Aorta (tissue), 5 donors: ENCODE measurements at places on chromosomes 7 and 10. TPM values are rescaled to one million over a fixed set of nuclear protein-coding genes. Genes with fewer than 3 reads are reported as not detected.

Gene CLRN3
- total RNA-seq = not detected

Gene EN2
- total RNA-seq = not detected

Gene TUBB8
- total RNA-seq = not detected

Gene HKDC1
- total RNA-seq = not detected

Gene ZNF804B
- not detected for total RNA-seq

Gene MACC1
- total RNA-seq = 1.7 TPM

Gene GJD4
- total RNA-seq = not detected

Gene MRLN
- 0.65 TPM for total RNA-seq

Gene OR2A1
- total RNA-seq = 0.16 TPM

GRCh38 chr7:112987171-112987570, 99.5 kb downstream of the GPR85 start:
- DNase-seq = no peak
- H3K36me3 ChIP-seq = no peaks in the 10 kb centered on the region
- no peaks in the 10 kb centered on the region for H3K27me3 ChIP-seq
- no peak overlapping the region for H3K27ac ChIP-seq
- H3K4me1 ChIP-seq = no peaks in the 10 kb centered on the region

GRCh38 chr7:99461221-99461620, 4.7 kb downstream of the ATP5MF start:
- DNase-seq = no peak
- no peaks in the 10 kb centered on the region for H3K36me3 ChIP-seq
- H3K27ac ChIP-seq = no peak overlapping the region
- H3K4me1 ChIP-seq = no peaks in the 10 kb centered on the region
- H3K27me3 ChIP-seq = no peaks in the 10 kb centered on the region

DNA sequence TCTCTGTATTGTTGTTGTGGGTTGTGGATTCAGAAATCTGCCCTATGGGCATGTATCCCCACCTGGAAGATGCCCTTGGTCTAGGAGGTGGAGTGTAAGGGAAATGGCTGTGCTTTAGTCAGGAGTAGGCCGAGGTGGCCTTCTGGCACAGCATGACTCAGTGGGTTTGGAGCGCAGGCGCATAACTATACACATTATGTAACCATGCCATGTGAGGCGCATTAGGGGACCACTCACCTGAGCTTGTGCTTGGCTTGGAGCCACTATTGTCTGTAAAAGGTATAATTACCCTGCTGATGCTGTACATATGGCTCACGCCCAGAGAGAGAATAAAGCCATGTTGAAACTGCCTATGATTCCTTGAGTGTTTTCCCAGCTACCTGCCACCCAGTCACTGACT, 20.6 kb upstream of the ADAMTS14 start:
- no peaks in the 10 kb centered on the region for H3K27me3 ChIP-seq
- no peak overlapping the region for H3K4me3 ChIP-seq
- peaks cover 3% of the 10 kb centered on the region for H3K4me1 ChIP-seq
- H3K36me3 ChIP-seq = no peaks in the 10 kb centered on the region
- DNase-seq = no peak
- no peak overlapping the region for H3K27ac ChIP-seq

DNA sequence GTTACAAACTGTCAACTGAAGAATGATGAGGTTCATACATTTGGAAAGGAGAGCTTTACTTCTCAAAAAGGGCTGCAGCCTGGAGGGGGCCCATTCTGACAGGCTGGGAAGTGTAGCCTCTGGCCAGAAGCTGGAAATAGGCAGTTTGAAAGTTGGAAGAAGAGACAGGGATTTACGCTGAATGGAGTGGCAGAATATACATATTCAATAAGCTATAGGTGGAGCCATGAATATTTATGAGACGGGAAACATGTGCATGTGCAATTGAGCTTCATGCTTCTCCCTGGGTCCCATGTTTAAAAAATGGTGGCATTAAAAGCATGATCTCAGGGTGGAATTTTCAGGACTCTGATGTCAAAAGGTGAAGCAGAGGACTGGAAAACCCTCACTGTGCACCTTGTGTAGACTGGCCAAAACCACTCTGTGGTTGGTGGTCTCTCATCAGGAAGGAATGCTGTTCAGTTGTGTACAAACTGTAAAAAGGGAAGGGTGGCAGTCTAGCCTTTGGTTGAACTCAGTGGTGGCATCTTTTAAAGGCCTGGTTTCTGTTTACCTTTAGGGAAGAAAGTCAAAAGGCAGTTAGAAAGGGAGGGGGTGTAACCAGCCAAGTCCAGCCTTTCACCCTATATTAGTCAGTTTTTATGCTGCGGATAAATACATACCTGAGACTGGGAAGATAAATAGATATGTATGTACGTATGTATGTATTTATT, 7.2 kb upstream of the ACTR3B start:
- DNase-seq = no peak
- H3K4me1 ChIP-seq = no peaks in the 10 kb centered on the region
- no peak overlapping the region for H3K27ac ChIP-seq
- no peak overlapping the region for H3K4me3 ChIP-seq

GRCh38 chr10:101934686-101935305, 91.2 kb upstream of the KCNIP2 start:
- H3K4me3 ChIP-seq = no peak overlapping the region
- H3K36me3 ChIP-seq = no peaks in the 10 kb centered on the region
- H3K4me1 ChIP-seq = peaks cover 8% of the 10 kb centered on the region

GRCh38 chr7:158324397-158325360, 262.9 kb downstream of the PTPRN2 start:
- H3K4me1 ChIP-seq = no peaks in the 10 kb centered on the region
- H3K4me3 ChIP-seq = no peak overlapping the region
- no peaks in the 10 kb centered on the region for H3K36me3 ChIP-seq
- DNase-seq = no peak

DNA sequence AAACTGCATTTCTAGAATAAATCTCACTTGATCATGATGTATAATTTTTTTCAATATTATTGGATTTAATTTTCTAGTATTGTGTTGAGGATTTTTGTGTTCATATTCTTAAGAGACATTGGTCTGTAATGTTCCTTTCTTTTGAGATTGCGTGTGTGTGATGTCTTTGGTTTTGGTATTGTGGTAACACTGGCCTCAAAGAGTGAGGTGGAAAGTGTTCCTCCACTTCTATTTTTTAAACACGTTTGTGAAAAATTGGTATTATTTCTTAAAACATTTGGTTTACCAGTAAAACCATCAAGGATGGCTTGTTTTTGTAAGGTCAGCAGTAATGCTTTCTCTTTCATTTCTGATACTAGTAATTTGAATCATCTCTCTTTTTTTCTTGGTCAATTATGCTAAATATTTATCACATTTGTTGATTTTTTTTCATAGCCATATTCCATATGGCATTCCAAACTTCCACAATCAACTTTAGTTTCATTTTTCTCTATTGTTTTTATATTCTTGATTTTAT, 290.2 kb upstream of the CDC14C start:
- no peak overlapping the region for H3K27ac ChIP-seq
- H3K27me3 ChIP-seq = no peaks in the 10 kb centered on the region
- H3K36me3 ChIP-seq = no peaks in the 10 kb centered on the region
- no peak for DNase-seq

- no peaks in the 10 kb centered on the region for H3K36me3 ChIP-seq
- H3K27me3 ChIP-seq = no peaks in the 10 kb centered on the region
- H3K27ac ChIP-seq = no peak overlapping the region
Measured at GRCh38 chr10:32245760-32246159, 101.2 kb downstream of the EPC1 start.

DNA sequence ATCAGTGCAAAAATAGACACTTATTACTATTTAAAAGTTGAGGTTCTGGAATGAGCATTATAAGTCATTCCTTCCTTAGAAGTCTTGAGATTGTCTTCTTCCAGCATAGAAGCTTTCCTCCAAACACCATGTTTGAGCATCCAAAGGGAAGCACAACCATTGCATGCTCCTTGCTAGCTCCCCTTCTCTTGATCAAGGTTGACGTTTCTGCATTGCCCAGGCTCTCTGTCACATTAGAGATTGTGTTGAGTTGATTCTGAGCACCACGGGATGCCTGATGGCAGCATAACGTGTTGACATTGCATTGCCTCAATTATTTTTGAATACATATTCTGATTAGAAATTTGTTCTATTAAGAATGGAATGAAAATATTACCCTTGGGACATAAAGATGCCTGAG, 322.2 kb downstream of the CDK14 start:
- DNase-seq = no peak
- no peaks in the 10 kb centered on the region for H3K36me3 ChIP-seq

GRCh38 chr10:3411044-3411443, 238.5 kb upstream of the PITRM1 start:
- no peak overlapping the region for H3K27ac ChIP-seq
- H3K36me3 ChIP-seq = no peaks in the 10 kb centered on the region
- no peak overlapping the region for H3K4me3 ChIP-seq

GRCh38 chr10:64952042-64952441, 1430.8 kb downstream of the REEP3 start:
- no peak overlapping the region for H3K4me3 ChIP-seq
- no peaks in the 10 kb centered on the region for H3K36me3 ChIP-seq
- H3K4me1 ChIP-seq = no peaks in the 10 kb centered on the region

DNA sequence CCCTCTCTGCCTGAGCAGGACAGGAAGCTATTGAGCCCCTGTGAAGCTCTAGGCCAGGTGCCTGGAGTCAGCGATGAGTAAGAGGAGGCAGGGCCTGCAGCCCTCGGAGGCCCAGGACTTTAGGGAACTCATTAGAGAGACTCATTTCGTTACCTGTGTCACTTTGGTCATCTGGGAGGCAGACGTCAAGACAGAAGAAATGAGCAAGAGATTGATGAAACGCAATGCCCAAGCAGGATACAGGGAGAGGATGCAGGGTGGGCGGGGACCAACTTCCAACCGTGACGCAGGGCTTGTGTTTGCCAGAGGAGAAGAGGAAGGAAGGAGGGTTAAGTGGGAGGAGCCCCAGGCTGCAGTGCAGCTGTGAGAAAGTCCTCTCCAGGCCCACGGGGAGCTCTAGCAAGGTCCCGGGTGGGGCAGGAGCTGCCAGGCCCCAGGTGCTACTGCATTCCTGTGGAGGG, 26.4 kb upstream of the GNA12 start:
- H3K4me3 ChIP-seq = no peak overlapping the region
- H3K27ac ChIP-seq = no peak overlapping the region
- H3K36me3 ChIP-seq = no peaks in the 10 kb centered on the region
- DNase-seq = peak; percentile 90
- H3K27me3 ChIP-seq = no peaks in the 10 kb centered on the region

- DNase-seq = no peak
- no peaks in the 10 kb centered on the region for H3K4me1 ChIP-seq
- no peaks in the 10 kb centered on the region for H3K36me3 ChIP-seq
- H3K4me3 ChIP-seq = no peak overlapping the region
- H3K27ac ChIP-seq = no peak overlapping the region
Measured at GRCh38 chr7:141586878-141587277, 35.7 kb downstream of the AGK start.

DNA sequence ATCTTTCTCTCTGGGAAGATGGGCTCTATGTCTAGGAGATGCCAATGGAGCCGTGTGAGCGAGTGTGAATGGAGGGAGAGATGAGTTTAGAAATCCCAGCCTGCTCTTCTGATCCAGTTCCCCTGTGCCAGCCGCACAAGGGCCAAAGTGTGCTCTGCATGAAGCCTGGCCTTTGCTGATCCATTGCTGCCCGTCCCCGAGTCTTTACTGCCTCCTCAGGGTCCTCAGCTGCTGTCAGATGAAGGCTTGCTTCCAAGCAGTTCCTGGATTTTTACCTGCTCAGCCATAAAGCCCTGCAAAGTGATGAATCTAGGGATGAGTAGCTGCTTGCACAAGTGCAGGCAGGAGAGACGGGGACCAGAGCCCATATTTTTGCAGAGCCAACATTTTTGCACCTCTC, 115.9 kb downstream of the ZMIZ1 start:
- H3K4me1 ChIP-seq = no peaks in the 10 kb centered on the region
- H3K4me3 ChIP-seq = no peak overlapping the region
- no peak for DNase-seq
- H3K27me3 ChIP-seq = no peaks in the 10 kb centered on the region
- no peak overlapping the region for H3K27ac ChIP-seq
- H3K36me3 ChIP-seq = no peaks in the 10 kb centered on the region

- no peak overlapping the region for H3K4me3 ChIP-seq
- H3K27me3 ChIP-seq = no peaks in the 10 kb centered on the region
- no peak for DNase-seq
- peaks cover 2% of the 10 kb centered on the region for H3K36me3 ChIP-seq
- no peaks in the 10 kb centered on the region for H3K4me1 ChIP-seq
Measured at GRCh38 chr10:123715546-123715945, 49.4 kb downstream of the GPR26 start.

GRCh38 chr7:99143521-99143852, 421 bp downstream of the SMURF1 start:
- H3K27ac ChIP-seq = peak overlapping the region; percentile 99
- H3K4me3 ChIP-seq = peak overlapping the region; percentile 96
- H3K27me3 ChIP-seq = no peaks in the 10 kb centered on the region
- DNase-seq = no peak
- no peaks in the 10 kb centered on the region for H3K4me1 ChIP-seq
- H3K36me3 ChIP-seq = no peaks in the 10 kb centered on the region
